ENCODE measurements at places on chromosomes 5 and 9. TPM values are rescaled to one million over a fixed set of nuclear protein-coding genes. Genes with fewer than 3 reads are reported as not detected.

GRCh38 chr5:103445426-103446035 is 117.1 kb downstream of the NUDT12 start:
- DNase-seq = no peak

DNA sequence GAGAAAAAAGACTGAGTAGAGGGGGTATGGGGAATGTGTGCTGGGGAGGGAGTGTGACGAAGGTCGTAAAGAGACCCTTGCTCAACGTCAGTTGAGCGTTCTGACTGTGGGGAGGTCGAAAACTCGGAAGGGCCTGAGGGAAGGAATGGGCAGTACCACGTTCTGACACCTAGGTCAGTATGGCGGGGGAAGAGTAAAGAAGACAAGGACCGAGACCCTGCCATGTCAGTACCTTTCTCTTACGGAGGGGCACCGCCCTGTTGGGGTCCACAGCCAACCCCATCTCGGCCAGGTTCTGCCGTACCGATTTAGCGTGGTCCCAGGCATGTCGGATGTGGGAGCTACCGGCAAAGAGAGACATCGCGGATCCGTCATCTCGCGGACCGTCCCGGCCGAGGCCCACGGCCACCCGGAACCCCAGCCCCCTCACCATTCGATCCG is 375 bp downstream of the NOP16 start:
- DNase-seq = no peak

DNA sequence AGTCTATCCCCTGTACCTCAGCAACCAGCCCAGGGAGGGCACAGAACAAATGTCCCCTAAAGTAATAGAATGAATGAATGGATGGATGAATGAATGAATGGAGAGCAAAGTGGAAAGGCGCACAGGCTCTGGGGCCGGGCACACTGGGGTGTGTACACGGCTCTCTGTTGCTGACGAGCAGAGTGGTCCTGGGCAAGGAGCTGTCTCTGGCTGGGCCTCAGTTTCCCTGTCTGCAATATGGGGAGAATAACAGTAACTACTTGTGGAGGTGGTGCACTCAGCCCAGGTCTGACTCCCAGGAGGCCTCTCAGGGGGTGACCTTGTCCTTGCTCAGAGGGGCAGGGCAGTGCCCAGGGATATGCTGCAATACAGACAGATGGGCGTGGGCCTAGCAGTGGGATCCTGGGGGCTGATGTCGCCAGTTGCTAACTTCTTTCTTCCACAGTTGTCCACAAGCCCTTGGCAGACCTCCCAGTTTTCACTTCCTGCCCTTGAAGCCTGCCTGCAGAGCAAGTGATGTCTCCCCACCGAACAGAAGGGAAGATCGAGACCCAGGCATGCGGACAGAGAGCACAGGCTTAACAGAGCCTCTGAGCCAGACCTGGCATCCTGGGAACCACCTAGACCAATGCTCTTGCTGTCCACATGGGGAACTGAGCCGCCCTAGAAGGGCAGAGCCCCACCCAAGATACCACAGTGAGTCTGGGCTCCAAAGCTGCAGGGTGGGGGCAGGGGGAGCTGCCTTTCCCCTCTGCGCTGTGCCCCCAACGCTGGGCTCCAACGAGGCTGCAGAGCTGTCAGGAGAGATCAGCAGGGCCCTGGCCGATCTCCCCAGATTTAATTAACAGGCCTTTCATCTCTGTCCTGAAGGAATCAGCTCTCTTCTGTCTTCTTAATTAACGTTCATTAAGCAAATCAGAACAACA is 13.6 kb upstream of the LAMC3 start:
- DNase-seq = no peak

DNA sequence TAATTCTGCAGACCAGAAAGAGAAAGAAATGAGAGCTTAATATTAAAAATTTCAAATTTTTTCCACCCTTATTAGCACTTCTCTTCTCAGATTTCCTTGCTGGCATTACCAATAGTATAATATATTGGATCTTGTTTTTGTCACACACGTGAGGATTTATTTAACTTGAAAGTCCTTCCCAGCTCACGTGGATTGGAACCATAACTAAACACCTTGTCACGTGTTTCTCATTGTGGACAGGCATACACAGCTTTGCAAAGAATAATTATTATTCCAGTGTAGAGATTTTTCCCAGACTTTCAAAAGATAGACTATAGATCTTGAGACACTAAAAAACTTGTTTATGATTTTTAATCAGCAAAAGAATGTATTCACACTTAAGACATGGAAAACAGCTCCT is 123.8 kb upstream of the LPAR1 start:
- DNase-seq = no peak

DNA sequence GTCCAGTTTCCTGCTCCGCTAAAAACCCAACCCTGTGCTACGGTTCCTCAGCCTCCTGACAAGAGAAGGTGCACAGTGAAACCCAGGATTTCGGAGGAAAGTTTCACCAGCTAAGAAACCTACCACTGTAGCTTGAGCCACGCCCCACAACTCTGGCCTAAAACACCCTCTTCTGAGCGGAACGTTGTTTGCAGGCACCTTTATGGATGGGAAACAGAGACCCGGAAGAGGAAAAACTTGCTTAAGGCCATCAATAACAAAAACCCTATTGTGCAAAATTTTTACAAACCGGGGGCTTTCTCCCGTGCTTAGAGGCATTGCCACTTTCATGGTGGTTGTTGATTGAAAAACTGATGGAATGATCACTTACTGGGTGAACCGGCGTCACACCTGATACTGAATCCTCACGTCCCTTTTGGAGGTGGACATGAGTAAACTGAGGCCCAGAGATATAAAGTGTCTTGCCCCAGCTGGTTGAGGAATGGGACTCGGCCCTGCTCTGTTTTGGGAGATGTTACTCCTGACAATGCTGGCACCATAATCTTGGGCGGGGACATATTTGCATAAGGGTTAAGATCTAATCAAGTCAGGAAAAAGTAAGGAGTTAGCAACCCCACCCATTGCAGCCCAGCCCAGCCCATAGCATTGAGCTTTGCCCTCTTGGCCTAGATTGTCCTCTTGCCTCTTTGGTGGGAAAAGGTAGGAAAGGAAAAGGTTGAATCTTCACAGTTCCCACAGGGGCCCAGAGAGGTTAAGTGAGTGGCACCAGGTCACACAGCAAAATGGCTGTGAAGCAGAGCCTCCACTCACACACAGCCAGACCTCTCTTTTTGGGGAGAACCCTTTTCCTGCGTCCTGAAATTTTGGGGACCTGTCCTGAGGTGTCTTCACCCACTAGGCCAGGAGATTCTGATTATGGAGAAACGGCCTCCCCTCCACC is 23.2 kb upstream of the PTGS1 start:
- no peak for DNase-seq

GRCh38 chr9:112334432-112334841 is 1.0 kb upstream of the PTBP3 start:
- DNase-seq = no peak

- no peak for DNase-seq
These were observed 26.3 kb downstream of the SIL1 start for GRCh38 chr5:139171779-139172404.

DNA sequence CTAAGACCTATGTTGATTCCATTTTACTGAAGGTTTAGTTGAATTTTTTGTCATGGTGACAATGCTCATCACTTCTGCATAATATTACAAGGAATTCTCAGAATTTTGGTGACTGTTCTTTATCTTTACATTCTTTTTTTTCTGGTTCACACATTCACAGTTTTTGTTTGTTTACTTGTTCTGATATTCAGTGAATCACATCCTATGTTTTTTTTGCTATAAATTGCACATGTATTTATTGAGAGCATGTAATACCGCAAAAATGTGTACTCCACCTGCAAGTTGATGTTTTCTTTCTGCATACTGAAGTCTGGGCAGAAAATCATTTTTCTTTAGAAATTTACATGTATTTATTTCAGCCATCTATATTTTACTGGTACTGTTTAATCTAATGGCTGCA is 261.9 kb upstream of the CDH10 start:
- no peak for DNase-seq

GRCh38 chr5:72659726-72660125 is 152.5 kb upstream of the ZNF366 start:
- DNase-seq = no peak

DNA sequence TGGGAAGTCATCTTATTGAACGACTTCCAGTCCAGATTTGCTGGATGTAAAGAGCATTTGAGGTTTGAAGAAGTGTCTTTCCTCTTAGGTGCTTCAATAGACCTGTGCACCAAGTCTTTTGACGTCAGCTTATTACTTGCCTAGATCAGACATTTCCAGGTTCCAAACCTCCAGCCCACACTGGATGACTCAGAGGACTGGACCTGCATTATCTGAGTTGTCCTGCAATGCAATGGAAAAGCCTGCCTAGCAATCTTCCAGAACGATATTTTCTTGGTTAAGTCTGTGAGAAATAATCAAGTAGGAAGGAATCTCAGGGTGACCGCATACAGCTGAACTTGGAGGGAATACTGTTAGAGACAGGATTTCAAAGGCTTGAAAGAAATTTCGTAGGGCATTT is 147.2 kb upstream of the MOCS2 start:
- DNase-seq = no peak

PCDHB11 gene
- total RNA-seq = 0.58 TPM

Data from glomerular endothelial cell (primary cell).